ENCODE measurements at places on chromosomes 1 and 21.

- DNase-seq: no peak
These were observed 271.8 kb downstream of the BRINP2 start for GRCh38 chr1:177442584-177442983.

- no peak for DNase-seq
These were observed 67.5 kb upstream of the PRDX6 start for GRCh38 chr1:173409613-173410012.

DNA sequence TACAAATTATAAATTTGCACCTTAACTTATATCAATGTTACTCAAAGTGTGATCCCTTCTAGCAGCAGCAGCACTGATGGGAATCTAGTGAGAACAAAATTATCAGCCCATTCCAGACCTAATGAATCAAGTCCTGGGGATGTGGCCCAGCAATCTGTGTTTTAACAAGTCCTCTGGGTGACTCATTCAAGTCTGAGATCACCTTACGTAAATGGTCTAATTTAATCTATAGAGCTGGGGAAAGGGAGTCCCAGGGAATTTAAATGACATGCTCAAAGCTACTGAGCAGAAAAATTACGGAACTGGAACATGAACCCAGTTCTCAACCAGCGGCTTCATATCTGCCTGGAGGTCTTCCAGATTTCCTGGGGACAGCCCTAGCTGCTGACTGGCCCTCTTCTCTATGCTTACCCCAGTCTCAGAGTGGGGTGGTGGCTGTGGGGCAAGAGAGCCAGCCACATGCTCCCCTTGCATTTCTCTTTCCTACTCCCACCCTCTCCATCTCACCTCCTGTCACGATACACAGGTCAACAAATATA is 220.0 kb downstream of the TM2D1 start:
- DNase-seq: no peak

GRCh38 chr1:204733289-204733688 is 47.8 kb upstream of the LRRN2 start:
- DNase-seq: no peak

- no peak for DNase-seq
These were observed 110.8 kb upstream of the HOOK1 start for GRCh38 chr1:59703918-59704378.

DNA sequence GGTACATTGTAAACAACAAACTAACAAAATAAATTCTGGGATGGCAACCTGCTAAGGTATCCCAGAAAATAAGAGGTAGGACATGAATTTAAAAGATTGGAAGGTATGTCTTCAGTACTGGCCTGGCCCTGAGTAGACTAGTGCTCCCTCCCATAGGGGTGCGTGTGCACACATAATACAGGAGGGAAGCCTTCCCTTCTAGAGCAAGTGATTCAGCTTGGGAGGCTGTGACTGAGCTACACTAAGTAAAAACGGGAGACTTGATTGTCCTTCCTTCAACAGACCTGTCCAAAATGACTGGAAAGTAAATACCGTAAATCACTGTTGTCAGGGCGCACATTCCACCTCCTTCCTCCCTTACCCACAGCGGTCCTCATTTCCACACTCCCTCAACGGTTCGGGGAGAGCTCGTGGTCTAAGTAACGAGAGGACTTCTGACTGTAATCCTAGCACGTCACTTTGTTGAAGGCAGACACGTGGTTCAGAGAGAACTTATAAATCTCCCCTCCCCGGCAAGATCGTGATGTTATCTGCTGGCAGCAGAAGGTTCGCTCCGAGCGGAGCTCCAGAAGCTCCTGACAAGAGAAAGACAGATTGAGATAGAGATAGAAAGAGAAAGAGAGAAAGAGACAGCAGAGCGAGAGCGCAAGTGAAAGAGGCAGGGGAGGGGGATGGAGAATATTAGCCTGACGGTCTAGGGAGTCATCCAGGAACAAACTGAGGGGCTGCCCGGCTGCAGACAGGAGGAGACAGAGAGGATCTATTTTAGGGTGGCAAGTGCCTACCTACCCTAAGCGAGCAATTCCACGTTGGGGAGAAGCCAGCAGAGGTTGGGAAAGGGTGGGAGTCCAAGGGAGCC is at the start of gene TGFB2:
TSS of gene TGFB2 (plus strand) at position 523 of the 859 bp plus-strand sequence. CDS start 1,366 bp downstream, outside the sequence.
- no peak for DNase-seq

- DNase-seq: no peak
These were observed 28.3 kb upstream of the PPM1J start for GRCh38 chr1:112743174-112744008.

- no peak for DNase-seq
These were observed 71.0 kb downstream of the ST6GALNAC5 start for GRCh38 chr1:76938304-76938703.

DNA sequence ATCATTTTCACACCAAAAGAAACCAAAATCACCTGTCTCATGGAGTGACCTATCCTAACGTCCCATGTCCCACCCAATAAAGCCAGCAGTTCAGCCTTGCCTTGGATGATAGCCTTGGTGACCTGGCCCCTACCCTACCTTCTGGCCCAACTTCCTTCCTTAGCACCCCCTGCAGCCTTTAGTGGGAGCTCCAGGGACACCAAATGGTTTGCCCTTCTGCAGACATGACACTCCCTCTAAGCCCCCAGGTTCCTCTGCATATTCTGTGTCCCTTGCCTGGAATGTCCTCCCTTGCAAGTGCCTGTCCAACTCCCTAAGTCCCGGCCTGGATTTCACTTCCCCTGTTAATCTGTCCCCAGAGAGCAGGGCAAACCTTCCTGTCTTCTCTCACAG is 2.2 kb downstream of the SLFNL1 start:
- DNase-seq: no peak

- DNase-seq: no peak
These were observed 36.7 kb downstream of the ZBTB40 start for GRCh38 chr1:22488319-22488718.

GRCh38 chr1:76891931-76892622 is 24.8 kb downstream of the ST6GALNAC5 start:
- no peak for DNase-seq

- DNase-seq: no peak
These were observed 25.8 kb downstream of the DHCR24 start for GRCh38 chr1:54861070-54861761.

GRCh38 chr1:163069142-163069541 is at the start of gene RGS4:
RGS4 (plus strand) TSS chr1:163069361; CDS start chr1:163069485, 124 bp downstream.
- DNase-seq: no peak

- DNase-seq: no peak
These were observed 17.5 kb downstream of the VASH2 start for GRCh38 chr1:212967801-212968200.

DNA sequence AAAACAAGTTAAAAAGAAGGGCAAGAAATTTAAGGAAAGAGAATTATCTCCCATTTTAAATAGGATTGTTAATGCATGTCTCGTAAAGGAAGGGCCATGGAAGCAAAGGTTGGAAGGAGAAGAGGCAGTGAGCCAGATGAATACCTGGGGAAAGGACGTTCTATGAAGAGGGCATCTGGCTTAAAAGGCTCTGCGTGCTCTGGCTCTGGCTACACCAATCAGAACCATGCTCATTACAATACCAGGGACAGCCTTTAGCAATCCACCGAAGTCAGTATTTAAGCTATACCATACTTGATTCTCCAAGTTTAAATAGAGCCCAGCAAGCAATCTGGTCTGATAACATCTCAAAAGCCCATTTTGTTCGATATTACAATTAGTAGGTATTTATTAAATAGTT is 58.5 kb upstream of the C1orf87 start:
- DNase-seq: no peak

GRCh38 chr1:223363057-223363855 is 720 bp downstream of the SUSD4 start:
- peak; percentile 18 for DNase-seq

Data from activated T-cell treated with anti-CD3 and anti-CD28 coated beads, Interleukin-2, amount 50 U/mL, for 4 hours (primary cell).